ENCODE measurements at places on chromosomes 16 and 17. TPM values are rescaled to one million over a fixed set of nuclear protein-coding genes. Genes with fewer than 3 reads are reported as not detected.

GRCh38 chr17:39199820-39200069 lies 338 bp upstream of the RPL19 start:
- peak; percentile 98 for DNase-seq

CDH15 gene
- 0.11 TPM for total RNA-seq

CCDC154 gene
- not detected for total RNA-seq

CRISPLD2 gene
- not detected for total RNA-seq

DNA sequence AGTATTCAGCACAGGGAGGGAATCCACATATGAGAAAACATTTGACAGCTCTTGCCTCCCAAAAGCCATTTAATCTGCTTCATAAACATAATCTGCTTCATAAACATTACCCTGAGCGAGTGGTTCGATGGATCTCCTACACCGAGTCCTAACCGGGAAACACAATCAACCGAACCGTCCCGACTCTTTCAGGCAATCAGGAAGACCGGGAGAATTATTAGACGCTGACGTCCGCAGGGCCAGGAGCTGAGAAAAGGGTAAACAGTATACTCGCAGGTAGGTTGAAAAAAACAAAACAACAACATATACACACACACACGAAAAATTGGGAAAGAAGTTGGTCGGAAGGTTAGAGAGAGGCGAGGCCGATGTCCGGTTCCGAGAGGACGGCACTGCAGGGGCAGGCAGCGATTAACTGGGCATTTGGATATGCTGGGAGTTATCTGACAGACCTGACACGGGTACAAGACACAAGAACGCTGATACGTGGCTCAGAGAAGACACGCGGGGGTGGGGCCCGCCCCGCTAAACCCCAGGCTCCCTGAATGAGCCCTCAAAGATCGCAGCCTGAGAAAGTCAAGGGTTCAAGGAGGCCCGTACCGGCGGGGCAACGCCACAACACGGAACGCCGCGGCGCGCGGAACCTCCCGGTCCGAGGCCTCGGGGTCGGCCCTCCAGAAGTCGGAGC lies 585 bp downstream of the AP1G1 start:
- DNase-seq: no peak

Measured in Karpas-422 (cell line).